Progenitor cell of endocrine pancreas (in vitro differentiated cells): ENCODE measurements at places on chromosomes 3 and 15. TPM values are rescaled to one million over a fixed set of nuclear protein-coding genes. Genes with fewer than 3 reads are reported as not detected.

The STRA6 gene
- 17.9 and 34.7 TPM in 2 replicates for total RNA-seq

The PAQR5 gene
- 12.6 and 14.6 TPM in 2 replicates for total RNA-seq

The ACKR4 gene
- not detected in 2 replicates for total RNA-seq

The PRKAR2A gene
- total RNA-seq = 30.0 and 34.5 TPM in 2 replicates

The CTXN2 gene
- total RNA-seq = 0.16 and 0.38 TPM in 2 replicates

The FGD5 gene
- 0.09 and 0.17 TPM in 2 replicates for total RNA-seq

The VILL gene
- total RNA-seq = 6.8 and 7.6 TPM in 2 replicates

The TIGIT gene
- total RNA-seq = not detected in 2 replicates

The MORF4L1 gene
- 438 and 447 TPM in 2 replicates for total RNA-seq

The FETUB gene
- total RNA-seq = not detected in 2 replicates

The GJD2 gene
- total RNA-seq = 0.27 and 0.38 TPM in 2 replicates

The NMNAT3 gene
- 3.5 and 4.5 TPM in 2 replicates for total RNA-seq

The LAMB2 gene
- total RNA-seq = 273 and 278 TPM in 2 replicates

The STXBP5L gene
- 8.5 and 11.1 TPM in 2 replicates for total RNA-seq

The IL5RA gene
- 0.11 TPM in 1 of 2 replicates, not detected in the other for total RNA-seq

The CPN2 gene
- not detected in 2 replicates for total RNA-seq

The MRPL3 gene
- 83.8 and 90.4 TPM in 2 replicates for total RNA-seq

The CKMT1B gene
- total RNA-seq = 1.8 and 3.3 TPM in 2 replicates

The GCNT3 gene
- total RNA-seq = 4.6 and 5.6 TPM in 2 replicates

The TLR9 gene
- total RNA-seq = not detected in 2 replicates

The GOLGA8S gene
- total RNA-seq = 0.81 and 0.84 TPM in 2 replicates

The CLDN16 gene
- 0.31 TPM in 2 replicates for total RNA-seq

The GHRL gene
- total RNA-seq = 31.8 and 45.8 TPM in 2 replicates

The GOLGA8G gene
- not detected in 2 replicates for total RNA-seq

The LRTM1 gene
- total RNA-seq = not detected in 2 replicates

The CHRNB4 gene
- total RNA-seq = 1.0 and 2.4 TPM in 2 replicates

The ARHGEF26 gene
- total RNA-seq = 10.0 and 10.8 TPM in 2 replicates

The EOMES gene
- 0.11 TPM in 1 of 2 replicates, not detected in the other for total RNA-seq

The DCP1A gene
- 33.8 and 38.3 TPM in 2 replicates for total RNA-seq

The ADAMTS7 gene
- 119 and 127 TPM in 2 replicates for total RNA-seq

The KLHDC8B gene
- 38.7 and 41.4 TPM in 2 replicates for total RNA-seq

The HDDC3 gene
- 14.5 and 16.6 TPM in 2 replicates for total RNA-seq

The CCDC14 gene
- total RNA-seq = 114 and 121 TPM in 2 replicates

The MAP2K5 gene
- total RNA-seq = 26.0 and 30.7 TPM in 2 replicates

The TGM5 gene
- not detected in 2 replicates for total RNA-seq
